Activated CD4-positive, alpha-beta T cell treated with anti-CD3 and anti-CD28 coated beads for 36 hours (primary cell): ENCODE measurements at places on chromosomes 2 and 18.

DNA sequence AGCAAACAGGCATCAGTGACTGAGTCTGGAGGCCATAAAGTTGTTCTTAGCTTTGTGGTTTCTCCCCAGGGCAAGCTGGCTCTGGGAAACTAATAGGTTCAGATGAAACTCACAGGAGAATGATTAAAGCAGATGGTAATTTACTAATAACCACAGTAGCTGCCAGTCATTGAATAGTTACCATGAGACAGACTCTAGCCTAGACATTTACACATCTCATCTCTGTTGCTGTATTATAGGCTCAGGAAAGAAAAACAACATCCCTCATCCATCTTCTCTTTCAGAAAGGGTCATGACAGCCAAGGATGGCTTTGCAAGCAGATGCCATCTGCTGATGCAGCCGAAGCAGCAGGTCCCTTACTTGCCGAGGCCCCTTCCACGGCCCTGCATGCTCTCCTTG is 314.0 kb upstream of the ID2 start:
- DNase-seq: no peak

DNA sequence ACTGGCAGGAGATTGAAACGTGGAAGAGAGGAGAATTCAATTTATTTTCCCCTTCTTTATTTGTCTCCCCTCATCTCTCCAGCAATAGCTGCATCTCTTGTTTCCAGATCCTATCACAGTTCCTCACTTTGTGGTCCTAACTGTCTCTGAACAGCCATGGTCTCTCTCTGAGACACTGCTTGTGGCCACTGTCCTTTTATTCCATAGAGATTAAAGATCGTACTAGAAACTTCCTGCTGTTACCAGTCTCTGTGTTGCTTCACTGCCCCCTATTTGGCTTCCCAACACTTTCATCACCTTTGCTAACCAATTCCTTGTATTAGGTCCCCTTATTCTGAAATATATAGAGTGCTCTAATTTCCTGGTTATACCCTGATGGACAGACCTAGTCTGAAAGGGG is 48.9 kb upstream of the CAVIN2 start:
- DNase-seq: no peak

- no peak for DNase-seq
These were observed 7.0 kb downstream of the AFF3 start for GRCh38 chr2:100135415-100135814.

DNA sequence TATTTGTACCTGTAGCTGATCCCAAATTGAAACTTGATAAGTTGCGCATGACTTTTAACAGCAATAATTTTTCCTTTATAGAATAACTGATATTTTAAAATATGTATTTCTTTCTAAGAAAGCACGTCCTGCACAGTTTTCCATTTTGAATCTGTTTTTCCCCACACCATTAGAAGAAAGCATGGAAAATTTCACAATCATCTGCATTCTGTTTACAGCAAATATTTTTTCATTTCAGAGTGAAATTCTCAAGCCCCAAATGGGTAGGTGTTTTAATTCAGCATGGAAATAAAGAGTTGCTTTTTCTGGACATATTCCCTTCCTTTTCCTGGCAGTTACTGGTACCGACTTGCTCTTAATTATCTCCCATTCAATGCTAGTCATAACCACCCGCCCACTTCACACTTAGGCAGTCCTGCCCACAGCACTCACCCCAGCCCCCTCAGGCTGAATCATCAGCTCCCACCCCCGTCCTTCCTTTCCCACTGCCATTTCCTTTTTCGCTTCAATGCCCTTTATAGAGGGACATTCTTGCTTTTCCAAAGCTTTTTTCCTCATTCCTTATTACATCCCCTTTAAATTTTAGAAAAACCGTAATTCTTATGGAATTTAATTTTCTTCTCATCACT is 89.2 kb upstream of the GLS start:
- peak; percentile 73 for DNase-seq

- no peak for DNase-seq
These were observed 104.6 kb downstream of the SP3 start for GRCh38 chr2:173860566-173860965.

DNA sequence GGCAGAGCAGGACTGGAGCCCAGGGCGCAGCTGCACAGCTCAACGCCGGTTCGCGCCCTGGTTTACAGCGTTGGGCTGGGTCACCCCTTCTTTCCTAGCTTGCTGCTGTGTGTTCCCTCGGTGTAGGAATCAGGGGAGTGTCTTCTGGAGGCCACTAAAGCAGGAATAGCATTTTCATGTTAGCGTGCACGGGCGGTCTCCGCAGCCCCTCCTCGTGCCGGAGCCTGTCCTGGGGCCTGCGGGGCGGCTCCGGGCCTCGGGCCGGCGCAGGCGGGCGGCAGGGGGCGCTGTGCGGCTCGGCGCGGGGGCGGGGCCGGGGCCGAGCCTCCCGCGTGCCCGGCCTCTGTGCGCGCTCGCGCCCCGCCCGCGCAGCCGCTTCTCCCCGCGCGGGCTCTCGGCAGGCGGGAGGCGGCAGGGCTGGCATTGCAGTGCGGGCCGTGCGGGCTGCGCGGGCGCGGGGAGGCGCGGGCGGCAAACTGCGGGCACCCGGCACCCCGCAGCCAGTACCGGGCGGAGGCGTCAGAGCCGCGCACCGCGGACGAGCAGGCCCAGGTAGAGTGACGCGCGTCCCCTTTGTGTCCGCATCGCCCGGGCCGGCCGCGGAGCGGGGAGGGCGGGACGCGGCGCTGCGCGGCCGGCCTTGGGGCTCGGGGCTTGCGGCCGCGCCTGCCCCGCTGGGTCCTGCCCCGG is at the start of gene RNF144A:
Gene RNF144A, plus strand, starts transcription at position 342 of the 690 bp plus-strand sequence. CDS start 79,515 bp downstream, outside the sequence.
- peak; percentile 84 for DNase-seq

DNA sequence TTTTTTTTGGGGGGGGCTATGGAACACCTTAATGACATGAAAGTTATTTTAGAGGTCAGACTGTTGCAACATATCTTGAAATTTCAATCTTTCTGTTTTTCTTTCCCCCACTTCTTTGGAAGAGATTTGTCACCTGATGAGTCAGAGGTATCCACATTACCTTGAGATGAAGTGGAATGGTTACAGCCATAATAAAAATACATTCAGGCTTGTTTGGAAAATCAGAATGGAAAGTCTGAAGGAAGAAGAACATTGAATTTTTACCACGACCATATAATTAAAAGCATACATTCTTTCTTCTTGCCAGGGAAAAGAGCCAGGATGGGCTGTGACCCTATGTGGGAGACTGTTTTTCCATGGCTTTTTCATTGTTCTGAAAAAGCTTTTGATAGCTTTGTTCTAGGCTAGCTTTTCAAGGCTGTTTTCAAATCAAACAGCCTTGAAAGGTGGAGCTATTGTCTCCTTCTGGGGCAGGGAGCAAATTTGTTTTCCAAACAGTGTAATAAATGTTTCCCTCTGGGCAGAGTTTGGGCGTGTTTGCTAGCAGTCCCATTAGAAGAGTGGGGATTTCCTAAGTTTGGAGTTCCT is 2.3 kb upstream of the GTF3C3 start:
- no peak for DNase-seq

- DNase-seq: no peak
These were observed 204.2 kb downstream of the CBLN2 start for GRCh38 chr18:72339976-72340375.

DNA sequence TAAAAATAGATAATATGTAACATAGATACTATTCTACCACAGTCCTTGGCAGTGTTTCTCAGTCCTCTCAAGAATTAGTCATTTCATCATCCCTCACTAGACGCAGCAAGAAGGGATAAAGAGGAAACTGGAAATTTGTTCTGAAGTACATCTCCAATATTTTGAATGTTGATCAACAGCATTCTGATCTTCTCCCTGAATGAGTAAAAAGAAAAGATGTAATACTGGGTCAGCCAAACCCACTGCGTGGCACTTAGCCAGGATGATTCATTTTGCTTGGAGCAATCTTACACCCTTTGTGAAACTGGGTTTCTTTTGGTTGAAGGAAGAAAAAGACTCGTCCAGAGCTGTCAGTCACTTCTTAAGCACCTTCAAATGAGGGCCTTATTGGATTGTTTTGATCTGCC is 54.1 kb downstream of the TAF1B start:
- DNase-seq: peak; percentile 90

GRCh38 chr18:39862341-39862740 is 2092.7 kb upstream of the PIK3C3 start:
- no peak for DNase-seq

GRCh38 chr18:79851489-79851888 is 53.8 kb downstream of the KCNG2 start:
- no peak for DNase-seq

DNA sequence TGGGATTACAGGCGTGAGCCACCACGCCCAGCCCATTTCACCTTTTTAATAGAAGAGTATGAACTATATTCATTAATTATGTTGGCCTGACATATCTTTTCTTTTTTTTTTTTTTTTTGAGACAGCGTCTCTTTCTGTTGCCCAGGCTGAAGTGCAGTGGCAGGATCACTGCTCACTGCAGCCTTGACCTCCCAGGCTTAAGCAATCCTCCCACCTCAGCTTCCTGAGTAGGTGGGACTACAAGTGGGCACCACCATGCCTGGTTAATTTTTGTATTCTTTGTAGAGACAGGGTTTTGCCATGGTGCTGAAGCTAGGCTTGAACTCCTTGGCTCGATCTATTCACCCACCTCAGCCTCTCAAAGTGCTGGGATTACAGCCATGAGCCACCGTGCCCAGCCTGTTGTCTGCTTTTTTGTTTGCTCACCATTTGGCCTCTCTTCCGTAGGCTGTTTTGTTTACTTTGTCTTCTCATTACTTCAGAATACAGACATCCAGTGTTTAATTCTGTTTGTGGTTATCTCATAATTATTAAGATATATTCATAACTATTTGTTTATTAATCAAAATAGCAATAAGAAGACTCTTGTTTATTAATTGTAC is 16.3 kb upstream of the CDH2 start:
- no peak for DNase-seq

- no peak for DNase-seq
These were observed 48.9 kb downstream of the CHST9 start for GRCh38 chr18:27136208-27136535.

DNA sequence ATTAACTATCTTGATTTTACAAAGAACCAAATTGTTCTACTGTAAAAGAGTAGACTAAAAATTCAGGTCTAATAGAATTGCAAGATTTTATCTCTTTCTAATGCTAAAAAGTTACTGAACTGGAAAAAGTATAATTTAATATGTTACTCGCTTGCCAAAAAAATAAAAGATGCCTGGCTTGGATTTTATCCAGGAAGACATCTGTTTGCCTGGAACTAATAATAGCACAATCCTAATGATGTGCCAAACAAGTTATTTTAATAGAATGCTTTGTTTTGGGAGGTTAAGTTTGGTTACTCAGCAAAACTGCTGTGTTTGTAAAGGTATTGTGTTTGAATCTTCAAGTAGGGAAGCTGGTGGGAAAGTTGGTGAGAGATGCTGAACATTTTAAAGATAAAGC is 19.4 kb upstream of the ZSWIM2 start:
- no peak for DNase-seq

DNA sequence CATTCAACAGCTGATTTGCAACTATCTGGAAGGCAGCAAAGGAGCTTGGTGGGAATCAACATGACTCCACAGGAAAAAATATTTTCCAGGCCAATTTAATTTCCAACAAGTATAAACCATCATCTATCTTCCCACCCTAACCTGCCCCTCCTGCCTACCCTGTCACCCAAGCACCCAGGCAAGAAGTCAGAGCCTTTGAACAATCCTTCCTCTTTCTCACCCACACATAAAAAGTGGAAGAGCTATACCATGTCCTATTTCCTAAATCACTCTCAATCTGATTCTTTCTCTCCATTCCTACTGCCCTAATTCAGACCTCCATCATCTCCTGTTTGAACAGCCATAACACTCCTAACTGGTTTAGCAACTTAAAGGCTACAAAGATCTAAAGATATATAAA is 12.7 kb downstream of the SPIRE1 start:
- no peak for DNase-seq
